ENCODE measurements at places on chromosomes 6 and 20.

GRCh38 chr6:120378582-120379220 is 955.6 kb downstream of the TBC1D32 start:
- DNase-seq = no peak

GRCh38 chr6:44333942-44334341 is 8.5 kb upstream of the SPATS1 start:
- no peak for DNase-seq

DNA sequence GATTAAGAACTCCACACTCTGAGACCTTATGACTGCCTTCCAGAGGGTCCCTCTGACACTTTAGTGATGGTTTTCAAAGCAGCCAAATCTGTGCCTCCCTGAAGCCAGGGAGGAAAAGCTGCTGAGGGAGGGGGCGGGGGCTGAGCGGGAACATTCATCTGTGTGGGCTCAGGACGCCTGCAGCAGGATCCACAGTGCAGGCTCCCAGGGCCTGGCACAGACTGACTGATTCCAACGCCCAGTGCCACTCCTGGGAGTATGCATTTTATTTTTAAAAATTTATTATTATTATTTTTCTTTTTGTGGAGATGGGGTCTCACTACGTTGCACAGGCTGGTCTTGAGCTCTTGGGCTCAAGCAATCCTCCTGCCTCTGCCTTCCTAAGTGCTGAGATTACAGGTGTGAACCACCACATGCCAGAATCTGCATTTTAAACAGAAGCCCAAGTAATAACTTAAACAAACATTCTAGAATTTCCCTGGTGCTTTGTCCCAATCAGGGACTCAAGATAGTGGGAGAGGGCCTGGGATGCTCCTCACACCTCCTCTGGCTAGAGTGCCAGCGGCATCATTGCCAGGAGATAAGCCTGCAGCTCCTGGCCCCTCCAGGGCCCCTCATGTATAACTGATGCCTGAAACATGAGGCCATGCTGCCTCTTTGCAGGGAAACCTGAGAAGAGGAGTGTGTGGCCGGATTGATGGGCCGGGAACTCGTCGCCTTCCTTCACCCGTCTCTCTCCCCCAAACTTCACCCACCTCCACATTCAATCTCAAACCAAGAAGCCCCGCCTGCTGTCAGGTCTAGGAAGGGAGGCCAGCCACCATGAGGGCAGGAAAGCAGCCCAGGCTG is 438 bp upstream of the TMC2 start:
- DNase-seq = no peak

DNA sequence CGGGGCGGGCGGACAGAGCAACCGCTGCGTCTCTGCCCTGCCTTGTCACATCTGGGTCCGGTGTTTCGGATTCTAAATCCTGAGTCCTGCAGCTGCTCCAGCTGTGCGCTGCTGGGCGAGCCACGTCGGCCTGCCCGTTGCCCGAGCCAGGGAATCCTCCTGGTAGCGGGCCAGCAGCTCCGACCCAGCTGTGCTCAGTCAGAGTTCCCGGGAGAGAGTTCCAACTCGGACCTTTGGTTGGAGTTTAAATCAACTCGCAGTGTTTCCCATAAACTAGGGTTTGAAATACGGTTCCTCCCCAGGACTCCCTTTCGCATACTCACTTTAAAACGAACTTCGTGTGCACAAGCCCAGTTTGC is 315 bp upstream of the PDE10A start:
- DNase-seq = no peak

DNA sequence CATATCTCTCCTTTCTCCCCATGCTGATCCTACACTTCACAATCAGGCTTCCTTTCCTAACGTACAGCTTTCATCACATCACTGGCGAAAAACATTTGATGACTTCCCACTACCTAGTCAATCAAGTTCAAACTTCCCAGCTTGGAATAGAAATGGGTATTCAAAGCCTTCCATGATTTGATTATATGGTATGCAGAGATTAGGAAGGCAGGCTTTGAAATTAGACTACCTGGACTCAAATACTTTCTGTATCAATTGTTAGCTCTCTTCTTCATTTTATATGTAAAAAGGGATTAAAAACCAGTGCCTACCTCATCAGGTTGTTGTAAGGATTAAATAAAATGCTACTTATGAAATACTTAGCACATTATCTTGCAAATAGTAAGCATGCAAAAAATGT is 7.7 kb downstream of the NCOA6 start:
- no peak for DNase-seq

GRCh38 chr6:150235218-150235617 is 92.4 kb downstream of the PPP1R14C start:
- DNase-seq = no peak

DNA sequence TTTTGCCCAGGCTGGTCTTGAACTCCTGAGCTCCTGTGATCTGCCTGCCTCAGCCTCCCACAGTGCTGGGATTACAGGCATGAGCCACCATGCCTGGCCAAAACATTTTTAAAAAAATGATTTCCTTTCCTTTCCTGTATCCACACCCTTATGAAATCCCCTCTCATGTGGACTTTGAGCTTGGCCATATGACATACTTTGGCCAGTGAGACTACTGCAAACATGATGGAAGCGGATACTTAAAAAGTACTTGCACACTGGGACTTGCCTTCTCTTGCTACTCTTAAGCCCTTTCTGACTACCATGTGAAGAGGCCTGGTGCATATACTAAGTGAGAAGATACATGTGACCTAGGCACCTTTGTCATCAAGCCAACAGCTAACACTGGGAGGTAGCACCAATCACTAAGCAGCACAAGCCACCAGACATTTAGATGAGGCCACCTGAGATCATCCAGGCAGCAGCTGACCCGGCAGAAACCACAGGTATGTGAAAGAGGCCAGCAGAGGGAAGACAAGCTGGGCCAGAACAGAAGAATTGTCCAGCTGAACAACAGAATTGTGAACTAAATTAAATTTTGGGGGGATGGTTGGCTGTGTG is 78.5 kb upstream of the HDAC2 start:
- DNase-seq = no peak

- DNase-seq = no peak
These were observed 236.3 kb downstream of the PTPRK start for GRCh38 chr6:128284128-128284527.

- no peak for DNase-seq
These were observed 1.7 kb upstream of the VSTM2L start for GRCh38 chr20:37901240-37901639.

DNA sequence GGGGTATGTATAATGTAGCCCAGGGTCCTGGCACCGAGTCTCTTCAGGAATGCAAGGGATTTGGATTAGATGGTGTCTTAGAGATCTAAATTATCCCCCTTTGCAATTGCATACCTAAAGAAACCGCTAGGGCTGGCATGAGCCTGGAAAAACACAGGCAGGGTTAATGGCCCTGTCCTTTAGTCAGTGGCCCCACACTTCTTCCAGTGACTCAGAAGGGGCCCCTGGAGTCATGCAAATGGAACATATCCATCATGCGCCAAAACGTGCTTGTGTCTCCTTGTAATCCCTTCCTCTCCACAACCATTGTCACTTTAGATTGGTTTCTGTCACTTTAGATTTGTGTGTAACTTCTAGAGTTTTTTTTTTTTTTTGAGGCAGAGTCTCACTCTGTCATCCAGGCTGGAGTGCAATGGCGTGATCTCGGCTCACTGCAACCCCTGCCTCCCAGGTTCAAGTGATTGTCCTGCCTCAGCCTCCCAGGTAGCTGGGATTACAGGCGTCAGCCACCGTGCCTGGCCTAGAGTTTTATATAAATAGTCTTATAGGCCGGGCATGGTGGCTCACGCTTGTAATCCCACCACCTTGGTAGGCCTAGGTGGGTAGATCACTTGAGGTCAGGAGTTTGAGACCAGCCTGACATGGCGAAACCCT is 8.7 kb upstream of the MYBL2 start:
- DNase-seq = peak; percentile 20

GRCh38 chr6:94272327-94272726 is 853.0 kb upstream of the EPHA7 start:
- no peak for DNase-seq

DNA sequence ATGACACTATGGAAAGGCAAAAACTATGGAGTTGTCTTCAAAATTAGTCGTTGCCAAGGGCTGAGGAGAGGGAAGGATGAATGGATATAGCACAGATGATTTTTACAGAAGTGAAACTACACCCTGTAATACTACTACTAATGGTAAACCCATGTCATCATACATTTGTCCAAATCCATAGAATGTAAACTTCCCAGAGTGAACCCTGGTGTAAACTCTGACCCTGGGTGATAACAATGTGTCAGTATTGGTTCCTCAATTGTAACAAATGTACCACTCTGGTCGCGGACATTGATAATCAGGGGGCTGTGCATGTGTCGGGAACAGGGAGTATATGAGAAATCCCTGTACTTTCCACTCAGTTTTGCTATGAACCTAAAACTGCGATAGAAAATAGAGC is 72.2 kb downstream of the CNBD2 start:
- no peak for DNase-seq
